ENCODE measurements at places on chromosomes 6 and 20.

- DNase-seq, result no peak
Observed at GRCh38 chr6:113842165-113842564, 15.0 kb upstream of the MARCKS start.

DNA sequence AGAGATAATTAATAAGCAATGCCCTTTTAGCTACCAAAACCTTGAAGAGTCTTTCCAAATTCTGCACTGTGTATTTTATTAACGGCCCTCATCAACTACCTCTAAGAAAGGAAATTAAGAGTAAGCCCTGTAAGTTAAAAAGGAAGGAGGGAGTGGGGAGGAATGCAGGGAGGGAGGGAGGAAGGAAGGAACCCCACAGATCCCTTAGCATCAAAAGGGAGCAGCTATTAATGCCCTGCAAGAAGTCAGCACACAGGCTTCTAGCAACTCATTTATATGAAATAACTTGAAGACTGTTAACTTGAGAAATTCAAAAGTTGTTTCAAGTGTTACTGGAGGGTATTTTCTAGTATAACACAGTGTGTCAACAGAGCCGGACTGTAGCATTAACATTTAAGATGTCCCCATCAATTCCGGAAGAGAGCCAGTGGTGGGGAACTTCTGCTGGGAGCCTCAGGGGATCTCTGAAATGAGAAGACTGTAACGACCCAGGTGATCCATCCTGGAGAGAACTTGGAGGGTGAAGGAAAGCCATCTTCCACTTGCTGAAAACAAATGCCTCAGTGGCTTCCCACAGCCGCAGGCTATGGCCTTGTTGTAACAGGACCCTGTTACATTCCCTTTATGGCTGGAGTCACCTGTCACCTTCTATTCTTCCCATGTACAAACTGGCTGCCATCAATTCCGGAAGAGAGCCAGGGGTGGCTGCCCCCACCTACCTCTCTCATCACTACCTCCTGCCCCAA is 33.2 kb downstream of the SLC22A23 start:
- DNase-seq, result no peak

DNA sequence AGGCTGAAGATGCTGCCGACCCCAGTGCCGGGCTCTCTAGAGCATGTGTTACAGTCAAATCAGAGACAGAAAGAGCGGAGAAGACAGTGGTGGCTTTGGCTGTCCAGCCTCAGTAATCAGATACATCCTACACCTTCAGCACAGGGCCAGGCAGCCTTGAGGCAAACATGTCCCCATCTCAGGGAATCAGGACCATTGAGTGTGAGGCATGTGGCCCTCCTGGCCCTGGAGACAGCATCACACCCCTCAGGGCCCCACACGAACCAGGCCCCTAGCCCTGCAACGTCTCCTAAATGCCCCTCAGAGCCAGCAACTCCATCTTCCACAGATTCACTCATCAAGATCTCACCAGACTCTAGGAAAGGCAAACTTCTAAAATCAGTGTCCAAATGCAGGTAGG is 24.5 kb downstream of the PXDC1 start:
- DNase-seq, result no peak

- DNase-seq, result no peak
Observed at GRCh38 chr6:2915150-2915549, 12.0 kb upstream of the SERPINB9 start.

- DNase-seq, result no peak
Observed at GRCh38 chr20:44723391-44723790, 8.2 kb downstream of the CCN5 start.

DNA sequence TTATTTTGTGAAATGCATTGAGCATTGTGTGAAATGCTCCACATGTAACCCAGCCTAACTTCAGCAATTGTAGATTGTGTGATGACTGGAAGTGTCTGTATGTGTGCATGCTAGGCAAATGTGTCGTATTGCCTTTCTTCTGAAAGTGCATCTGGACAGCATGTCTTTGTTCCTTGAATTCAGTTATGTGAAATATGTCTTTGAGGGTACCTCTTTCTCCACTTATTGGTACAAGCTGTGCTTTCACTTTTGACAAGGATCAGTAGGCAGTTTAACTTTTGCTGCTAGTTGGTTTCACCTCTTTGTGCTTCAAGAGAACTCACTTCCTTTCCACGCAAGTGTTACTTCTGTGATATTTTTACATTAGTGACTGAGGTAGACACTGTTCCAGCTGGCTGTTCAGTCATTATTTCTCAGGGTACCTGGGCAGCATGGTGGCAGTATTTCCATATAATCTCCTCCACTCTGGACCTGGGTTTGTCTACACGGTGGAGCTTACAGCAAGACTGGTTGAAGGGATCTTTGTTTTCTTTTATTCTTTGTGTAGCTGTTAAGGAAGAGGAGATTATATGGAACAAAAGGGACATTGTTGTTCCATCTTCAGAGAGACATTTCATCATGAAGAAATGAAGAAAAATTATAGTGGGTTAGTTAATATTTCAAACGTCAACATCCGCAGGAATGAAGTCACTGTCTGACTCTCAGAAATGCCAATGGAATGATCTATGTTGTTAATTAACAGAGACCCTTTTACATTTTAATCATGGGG is 175.4 kb downstream of the UTRN start:
- no peak for DNase-seq

DNA sequence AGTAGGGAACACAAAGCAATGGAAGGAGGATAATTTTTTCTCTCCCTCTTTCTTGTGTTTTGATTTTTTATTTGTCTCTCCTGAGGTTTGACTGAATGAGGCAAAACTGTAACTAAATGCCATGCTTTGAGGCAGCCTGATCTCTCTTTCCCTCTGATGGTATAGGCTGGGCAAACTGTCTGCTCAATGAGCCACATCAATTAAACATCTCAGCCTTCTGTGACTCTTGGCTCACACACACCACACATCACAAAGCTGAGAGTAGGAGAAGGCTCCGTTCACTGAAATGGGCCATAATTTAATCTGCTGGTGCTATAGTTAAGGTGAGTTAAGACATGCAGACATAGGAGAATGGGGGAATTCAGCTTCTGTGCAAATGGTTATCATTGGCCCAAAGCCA is 28.1 kb upstream of the SCGN start:
- DNase-seq, result no peak

DNA sequence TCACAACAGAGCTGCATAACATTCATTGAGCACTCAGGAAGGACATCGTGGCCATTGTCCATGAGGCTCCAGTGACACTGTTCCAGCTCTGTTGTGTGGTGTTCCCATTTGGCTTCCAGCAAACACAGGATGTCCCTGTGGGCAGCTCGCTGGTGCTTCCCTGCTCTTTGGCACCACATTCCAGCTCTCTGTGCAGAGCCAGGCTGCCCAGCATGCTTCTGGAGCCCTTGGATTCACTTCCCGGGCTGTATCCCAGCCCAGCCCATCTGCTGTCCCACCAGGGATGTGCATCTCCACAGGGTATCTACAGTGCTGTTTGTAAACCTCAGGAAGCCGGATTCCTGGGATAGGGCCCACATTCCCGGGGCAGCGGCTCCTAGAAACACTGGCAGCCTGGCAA is 57.2 kb downstream of the CTCFL start:
- no peak for DNase-seq

- DNase-seq, result no peak
Observed at GRCh38 chr20:34904202-34904621, 27.8 kb downstream of the ACSS2 start.
